ENCODE measurements at places on chromosomes 5 and 9.

DNA sequence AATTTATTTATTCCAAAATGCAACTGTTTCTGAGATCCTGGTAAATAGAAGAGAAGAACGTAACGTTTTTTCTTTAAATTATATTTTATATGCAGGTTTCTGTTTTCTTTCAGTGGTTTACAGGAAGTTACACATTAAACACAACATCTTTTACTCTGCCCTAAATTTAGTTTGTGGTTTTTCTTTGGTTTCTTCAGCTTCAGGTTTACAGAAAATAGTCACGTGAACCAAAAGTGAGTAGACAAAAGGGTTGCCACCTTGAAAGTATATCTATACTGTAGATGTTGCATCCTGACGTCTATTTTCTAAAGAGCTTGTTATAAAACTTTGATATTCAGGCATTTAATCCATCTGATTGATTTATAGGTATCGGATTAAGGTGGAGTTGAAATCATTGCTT is 1236.6 kb downstream of the MAT2B start:
- DNase-seq, result no peak

GRCh38 chr9:73780916-73781315 is 629.3 kb downstream of the ANXA1 start:
- DNase-seq, result peak; percentile 78

DNA sequence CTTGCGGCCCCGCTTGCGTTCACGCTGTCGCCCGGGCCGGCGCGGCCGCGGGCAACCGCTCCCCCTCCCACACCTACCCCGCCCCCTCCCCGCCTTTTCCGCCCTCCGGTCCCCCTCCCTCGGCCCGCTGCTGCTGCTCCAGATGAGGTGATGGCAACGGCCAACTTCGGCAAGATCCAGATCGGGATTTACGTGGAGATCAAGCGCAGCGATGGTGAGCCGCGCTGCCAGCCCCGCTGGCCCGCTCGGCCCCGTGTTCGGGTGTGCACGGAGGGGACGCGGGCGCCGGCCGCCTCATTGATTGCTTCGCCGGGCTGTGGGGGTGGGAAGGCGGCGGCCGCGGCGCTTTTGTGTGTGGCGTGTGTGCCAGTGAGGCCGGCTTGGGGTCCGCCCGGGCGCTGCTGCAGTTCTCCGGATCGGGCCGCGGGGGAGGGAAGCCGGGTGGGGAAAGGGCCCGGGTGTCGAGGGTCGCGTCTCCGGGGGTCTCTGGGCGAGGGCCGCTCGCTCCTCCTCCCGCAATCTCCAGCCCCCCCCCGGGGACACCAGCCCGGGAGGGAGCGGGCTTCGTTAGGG is 403 bp downstream of the KIF2A start:
- DNase-seq, result no peak

- no peak for DNase-seq
Measured at GRCh38 chr5:67154556-67155206, 41.9 kb downstream of the CD180 start.

GRCh38 chr5:169696621-169697510 is 59.8 kb downstream of the DOCK2 start:
- DNase-seq, result peak; percentile 50

All from ELR (cell line).